ENCODE measurements at places on chromosomes 2 and 18. TPM values are rescaled to one million over a fixed set of nuclear protein-coding genes. Genes with fewer than 3 reads are reported as not detected.

The LYG1 gene
- polyA plus RNA-seq = 0.56 TPM

The DPP4 gene
- polyA plus RNA-seq = 77.4 TPM

The WDR33 gene
- polyA plus RNA-seq = 36.7 TPM

The TUBA4B gene
- polyA plus RNA-seq = not detected

The ITPRIPL1 gene
- polyA plus RNA-seq = 0.37 TPM

The ZAP70 gene
- polyA plus RNA-seq = 166 TPM

The EMILIN2 gene
- 2.9 TPM for polyA plus RNA-seq

The COL4A4 gene
- polyA plus RNA-seq = 0.08 TPM

The ABCB11 gene
- polyA plus RNA-seq = not detected

DNA sequence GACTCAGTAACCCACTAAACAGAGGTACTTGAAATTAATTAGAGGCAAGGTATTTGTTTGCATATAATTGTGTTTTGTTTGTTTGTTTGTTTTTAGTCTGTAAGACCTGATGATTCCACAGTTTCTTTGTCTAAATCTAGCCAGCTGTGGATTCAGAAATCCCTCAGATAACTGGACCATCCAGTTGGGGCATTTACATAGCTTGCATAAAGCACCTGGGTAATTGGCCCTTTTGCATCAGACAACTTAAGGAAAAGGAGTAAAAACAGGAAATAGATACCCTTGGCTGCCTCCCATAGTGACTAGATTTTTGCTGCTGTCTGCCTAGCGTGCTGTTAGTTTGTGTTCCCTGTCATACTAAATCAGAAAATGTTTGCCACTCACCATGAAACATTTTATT lies 46.6 kb upstream of the XIRP2 start:
- DNase-seq = no peak

DNA sequence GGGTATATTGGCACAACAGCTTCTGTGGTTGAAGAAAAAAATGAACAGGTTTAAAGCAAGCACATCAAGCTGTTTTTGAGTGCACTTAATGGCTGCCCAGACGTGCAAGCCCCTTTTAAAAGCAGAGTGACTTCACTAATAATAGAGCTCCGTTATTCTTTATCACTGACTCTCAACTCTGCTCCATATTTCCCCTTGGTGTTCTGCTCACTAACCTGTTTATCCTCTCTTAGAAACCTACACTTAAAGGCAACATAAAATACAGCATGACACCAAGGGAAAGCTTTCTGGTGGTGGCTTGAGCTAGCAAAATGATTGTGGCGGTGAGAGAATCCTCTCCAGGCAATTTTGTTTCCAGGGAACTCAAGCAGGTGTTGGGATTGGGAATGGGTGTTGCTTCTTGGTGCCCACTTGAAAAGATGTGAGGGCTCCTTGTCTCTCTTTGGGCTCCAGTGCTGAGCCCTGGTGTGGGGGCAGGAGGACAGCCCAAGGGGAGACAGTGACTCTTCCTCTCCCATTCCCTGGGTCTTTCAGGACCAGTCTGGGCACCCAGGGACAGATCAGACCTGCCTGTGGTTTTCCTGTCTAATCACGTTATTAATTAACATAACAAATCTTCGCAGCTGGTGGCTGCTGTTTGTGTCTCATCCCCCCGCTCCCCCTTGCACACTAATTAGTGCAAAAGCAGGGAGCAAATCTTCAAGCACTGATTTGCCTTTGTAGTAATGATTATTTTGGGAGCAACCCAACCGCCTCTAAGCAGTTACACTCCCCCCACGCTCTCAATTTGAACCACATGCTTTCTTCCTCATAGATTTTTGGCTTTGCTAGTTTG lies 289.4 kb upstream of the CXCR4 start:
- DNase-seq = no peak

- DNase-seq = no peak
Measured at GRCh38 chr2:145818890-145819504, 1299.1 kb upstream of the ZEB2 start.

DNA sequence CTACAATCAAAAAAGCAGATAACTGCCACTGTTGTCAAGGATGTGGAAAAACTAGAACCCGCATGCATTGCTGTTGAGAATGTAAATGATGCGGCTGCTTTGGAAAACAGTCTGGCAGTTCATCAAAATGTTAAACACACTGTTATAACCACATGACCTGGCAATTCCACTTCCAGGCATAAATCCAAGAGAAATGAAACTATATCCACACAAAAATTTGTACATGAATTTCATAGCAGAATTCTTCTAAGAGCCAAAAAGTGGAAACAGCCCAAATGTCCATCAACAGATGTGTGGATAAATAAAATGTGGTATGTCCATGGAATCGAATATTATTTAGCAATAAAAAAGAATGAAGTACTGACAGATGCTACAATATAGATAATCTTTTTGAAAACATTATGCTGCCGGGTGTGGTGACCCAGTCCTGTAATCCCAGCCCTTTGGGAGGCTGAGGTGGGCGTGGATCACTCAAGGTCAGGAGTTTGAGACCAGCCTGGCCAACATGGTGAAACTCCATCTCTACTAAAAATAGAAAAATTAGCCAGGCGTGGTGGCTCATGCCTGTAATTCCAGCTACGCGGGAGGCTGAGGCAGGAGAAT lies 32.0 kb downstream of the ERCC3 start:
- no peak for DNase-seq

- DNase-seq = no peak
Measured at GRCh38 chr2:138874251-138874650, 94.1 kb upstream of the NXPH2 start.

- no peak for DNase-seq
Measured at GRCh38 chr2:241465543-241465942, 42.8 kb downstream of the STK25 start.

DNA sequence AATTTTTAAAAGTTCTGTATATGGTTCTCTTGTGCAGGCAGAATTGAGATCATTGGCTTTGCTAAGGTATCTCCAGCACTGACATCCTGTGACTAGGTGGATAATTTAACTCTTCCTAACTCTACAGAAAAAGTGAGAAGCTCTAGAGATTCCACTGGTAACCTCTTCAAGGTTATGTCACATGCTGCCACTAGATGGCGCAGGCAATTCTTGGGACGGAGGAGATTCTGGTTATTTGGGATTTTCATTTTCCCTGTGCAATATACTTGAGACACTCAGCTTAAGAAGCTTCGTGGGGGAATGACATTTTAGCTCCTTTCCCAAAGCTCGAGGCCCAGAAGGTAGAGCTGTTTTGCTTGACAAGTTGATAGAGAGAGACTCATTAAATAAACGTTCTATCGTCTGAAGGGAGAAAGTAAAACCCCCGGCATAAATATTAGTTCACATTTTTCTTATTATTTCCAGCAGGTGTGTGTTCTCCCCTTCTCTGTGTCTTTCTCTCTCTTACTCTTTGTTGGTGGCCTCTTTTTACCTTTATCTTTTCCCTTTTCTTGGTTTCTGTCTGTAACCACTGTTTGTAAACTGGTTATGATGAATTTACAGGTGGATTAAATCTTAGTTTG lies 26.6 kb upstream of the LANCL1 start:
- DNase-seq = peak; percentile 23

GRCh38 chr2:189579585-189580186 lies 900 bp downstream of the SLC40A1 start:
- DNase-seq = no peak

DNA sequence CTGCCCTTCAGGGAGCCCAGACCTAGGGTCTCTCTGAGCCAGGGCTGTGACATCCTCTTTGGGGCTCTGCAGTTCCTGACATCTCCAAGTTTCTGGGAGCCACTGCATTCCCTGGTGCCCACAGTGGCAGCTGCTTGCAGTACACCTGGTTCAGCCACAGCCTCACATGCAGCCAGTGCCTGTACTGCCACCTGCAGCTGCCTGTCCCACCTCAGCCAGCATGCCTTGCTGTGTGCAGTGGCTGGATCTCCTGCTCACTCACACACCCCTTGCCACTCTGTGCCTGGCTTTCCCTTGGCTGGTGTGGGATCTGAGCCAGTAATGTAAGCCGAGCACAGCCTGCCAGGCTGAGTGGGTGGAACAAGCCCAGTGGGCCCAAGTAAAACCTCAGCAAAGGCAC lies 1288.7 kb downstream of the CNTNAP5 start:
- DNase-seq = no peak

- no peak for DNase-seq
Measured at GRCh38 chr2:37271376-37272067, 40.1 kb downstream of the NDUFAF7 start.

GRCh38 chr2:160351956-160352355 lies 141.7 kb downstream of the RBMS1 start:
- no peak for DNase-seq

- no peak for DNase-seq
Measured at GRCh38 chr2:115084446-115084845, 642.0 kb downstream of the DPP10 start.

DNA sequence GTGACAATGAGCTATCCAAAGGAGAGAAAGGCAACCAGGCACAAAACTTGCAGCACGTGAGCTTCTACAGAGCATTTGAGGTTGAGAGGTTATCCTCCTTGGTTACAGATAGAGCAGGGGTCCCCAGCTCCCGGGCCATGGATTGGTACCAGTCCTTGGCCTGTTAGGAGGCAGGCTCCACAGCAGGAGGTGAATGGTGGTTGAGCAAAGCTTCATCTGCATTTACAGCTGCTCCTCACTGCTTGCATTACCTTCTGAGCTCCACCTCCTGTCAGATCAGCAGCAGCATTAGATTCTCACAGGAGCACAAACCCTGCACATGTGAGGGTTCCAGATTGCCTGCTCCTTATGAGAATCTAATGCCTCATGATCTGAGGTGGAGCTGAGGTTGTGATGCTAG lies 57.8 kb upstream of the ST8SIA3 start:
- DNase-seq = no peak

GRCh38 chr18:23870676-23871380 lies 143.7 kb upstream of the TTC39C start:
- no peak for DNase-seq

DNA sequence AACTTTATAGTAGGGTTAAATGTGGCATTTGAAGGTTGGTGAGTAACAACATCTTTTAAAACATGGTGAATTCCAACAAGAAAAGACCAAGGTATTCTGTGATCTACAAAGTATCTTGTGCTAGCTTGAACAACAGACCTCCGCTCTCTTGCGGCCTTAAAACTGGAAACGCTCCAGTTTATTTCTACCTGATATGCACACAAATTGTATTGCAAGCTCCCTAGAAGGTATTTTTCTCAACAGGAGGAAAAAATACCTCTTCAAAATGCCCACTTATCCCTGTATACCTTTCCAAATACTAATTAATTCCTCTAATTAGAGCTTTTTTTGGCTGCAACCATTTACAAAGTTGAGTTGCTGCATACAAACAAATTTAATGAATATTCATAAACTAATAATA lies 69.5 kb downstream of the KCNH7 start:
- DNase-seq = no peak

GRCh38 chr2:203143391-203143790 lies 95.4 kb upstream of the CYP20A1 start:
- DNase-seq = no peak

DNA sequence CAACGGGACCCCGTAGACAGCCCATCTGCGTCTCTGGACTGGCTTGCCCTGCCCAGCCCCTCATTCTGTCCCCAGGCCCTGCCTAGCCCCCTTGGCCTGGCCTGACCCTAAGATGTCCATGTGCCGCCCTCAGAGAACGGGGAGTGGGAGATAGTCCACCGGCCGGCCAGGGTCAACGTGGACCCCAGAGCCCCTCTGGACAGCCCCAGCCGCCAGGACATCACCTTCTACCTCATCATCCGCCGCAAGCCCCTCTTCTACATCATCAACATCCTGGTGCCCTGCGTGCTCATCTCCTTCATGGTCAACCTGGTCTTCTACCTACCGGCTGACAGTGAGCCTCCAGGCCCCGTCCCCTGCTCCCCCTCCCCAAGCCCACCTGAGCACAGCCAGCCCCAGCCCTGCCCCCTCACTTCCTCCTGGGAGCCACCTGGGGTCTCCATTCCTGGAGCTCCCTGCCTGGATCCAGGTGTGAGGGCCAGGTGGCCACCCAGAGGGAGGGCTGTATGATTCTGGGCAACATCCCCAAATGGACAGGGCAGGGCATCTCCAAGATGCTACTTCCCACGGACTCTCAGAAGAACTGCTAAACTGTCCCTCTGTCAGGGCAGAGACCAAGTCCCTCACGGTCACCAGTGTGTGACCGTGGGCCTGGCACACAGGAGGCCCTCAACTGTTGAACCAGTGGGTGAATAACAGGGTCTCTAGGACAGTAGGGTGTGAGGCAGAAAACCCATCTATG lies 4.0 kb downstream of the CHRND start:
- no peak for DNase-seq

GRCh38 chr2:96540136-96540535 lies 3.6 kb downstream of the ARID5A start:
- no peak for DNase-seq

DNA sequence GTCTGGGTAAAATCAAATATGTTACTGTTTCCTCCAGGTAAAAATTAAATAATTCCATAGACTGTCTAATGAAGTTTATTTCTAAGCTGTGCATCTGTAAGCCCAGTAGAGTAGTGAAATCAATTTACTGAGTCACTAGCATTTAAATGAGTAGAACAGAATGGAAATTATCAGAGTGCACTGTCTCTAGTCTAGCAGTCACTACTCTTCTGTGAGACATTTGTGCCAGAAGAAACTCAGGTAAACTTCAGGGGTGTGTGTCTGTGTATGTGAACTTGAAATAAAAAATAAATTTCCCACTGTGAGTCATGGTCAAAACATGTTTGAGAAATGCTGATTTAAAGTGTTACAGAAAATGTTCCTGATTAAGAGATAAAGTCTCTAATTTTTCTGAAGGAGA lies 146.4 kb downstream of the RIF1 start:
- DNase-seq = no peak

- DNase-seq = no peak
Measured at GRCh38 chr2:229738024-229738625, 23.8 kb upstream of the DNER start.

- no peak for DNase-seq
Measured at GRCh38 chr2:210392469-210392881, 77.5 kb upstream of the MYL1 start.

DNA sequence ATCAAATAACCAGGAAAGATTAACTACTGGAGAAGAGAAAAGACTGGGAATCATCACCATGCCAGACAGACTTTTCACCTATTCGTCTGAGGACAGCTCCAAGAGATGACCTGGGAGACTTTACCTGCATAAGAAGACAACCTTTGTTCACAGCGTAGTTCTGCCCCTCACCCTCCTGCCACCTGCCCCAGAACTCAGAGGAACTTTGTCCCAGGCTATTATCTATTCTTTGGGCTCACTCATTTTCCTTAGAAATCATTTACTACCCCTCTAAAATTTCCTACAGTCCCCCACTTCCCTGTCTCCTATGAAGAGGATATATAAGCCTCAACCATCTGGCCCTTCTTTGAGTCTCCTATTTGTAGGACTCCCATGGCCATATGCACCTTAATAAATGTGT lies 19.3 kb upstream of the COPS8 start:
- DNase-seq = no peak
